ENCODE measurements at places on chromosomes 2 and 18. TPM values are rescaled to one million over a fixed set of nuclear protein-coding genes. Genes with fewer than 3 reads are reported as not detected.
A peak's percentile ranks its signal among the peaks of the same experiment; 100 is the strongest.

DNA sequence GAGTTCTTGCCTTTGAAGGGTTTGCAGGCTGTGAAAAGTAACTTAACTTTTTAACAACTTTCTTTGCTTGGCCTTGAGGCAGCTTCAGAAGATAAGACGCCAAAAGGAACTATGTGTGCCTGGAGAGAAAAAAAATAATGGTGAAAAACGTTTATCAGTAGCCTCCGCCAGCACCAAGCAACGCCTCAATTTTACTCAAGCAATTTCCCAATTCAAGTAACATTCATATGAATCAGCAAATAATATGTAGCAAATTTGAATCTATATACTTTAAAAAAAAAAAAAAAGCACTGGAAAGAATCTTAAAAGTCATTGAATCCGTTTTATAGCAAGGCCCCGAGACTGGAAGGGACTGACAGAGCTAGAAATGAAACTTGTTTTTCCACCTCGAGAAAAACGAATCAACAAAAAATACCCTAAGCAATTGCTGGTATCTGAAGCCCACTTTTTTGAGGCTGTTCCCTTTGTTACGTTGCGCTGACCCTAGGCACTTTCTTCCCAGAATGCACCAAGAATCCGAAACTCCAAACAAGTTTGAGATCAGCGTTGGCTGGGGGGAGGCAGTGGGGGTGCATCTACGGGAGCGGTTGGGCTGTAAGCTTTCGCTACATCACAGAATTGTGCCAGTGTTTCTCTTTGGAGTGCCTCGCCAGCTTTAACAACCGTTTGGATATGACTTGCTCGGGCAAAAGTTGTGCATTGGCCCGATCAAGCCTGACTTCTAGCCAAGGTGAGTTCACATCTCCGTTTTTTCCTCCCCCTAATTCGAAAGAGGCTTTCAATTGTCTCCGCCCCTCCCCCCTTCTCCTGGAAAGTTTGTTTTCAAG is 2.7 kb upstream of the TGIF1 start:
- DNase-seq, result peak; percentile 32

The TGFBRAP1 gene
- total RNA-seq, result 23.4 TPM

The CLEC4F gene
- not detected for total RNA-seq

- no peak for DNase-seq
Observed at GRCh38 chr2:81661081-81661480, 1356.5 kb upstream of the LRRTM1 start.

The TFPI gene
- 0.50 TPM for total RNA-seq

DNA sequence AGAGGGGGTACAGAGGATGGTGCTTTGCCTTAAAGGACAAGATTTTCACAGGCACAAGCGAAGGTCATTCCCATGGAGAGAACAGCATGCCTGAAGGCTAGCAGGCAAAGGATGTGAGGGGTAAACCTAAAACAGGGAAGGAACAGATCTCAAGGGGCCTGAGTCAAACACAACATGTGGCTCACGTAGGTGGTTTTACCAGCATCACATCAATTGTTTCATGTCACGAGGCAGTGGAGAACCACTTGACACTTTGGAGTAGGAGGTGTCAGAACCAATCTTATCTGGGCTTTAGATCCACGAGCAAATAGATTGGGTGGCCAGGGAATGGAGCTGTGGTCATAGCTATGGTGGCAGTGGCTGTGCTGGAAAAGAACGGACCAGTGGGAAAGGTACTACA is 8.4 kb downstream of the COX5B start:
- DNase-seq, result no peak

GRCh38 chr2:47503481-47504070 is 100.6 kb downstream of the MSH2 start:
- no peak for DNase-seq

The SRD5A2 gene
- not detected for total RNA-seq

- DNase-seq, result no peak
Observed at GRCh38 chr2:196988639-196989038, 62.1 kb upstream of the PGAP1 start.

The MC4R gene
- not detected for total RNA-seq

DNA sequence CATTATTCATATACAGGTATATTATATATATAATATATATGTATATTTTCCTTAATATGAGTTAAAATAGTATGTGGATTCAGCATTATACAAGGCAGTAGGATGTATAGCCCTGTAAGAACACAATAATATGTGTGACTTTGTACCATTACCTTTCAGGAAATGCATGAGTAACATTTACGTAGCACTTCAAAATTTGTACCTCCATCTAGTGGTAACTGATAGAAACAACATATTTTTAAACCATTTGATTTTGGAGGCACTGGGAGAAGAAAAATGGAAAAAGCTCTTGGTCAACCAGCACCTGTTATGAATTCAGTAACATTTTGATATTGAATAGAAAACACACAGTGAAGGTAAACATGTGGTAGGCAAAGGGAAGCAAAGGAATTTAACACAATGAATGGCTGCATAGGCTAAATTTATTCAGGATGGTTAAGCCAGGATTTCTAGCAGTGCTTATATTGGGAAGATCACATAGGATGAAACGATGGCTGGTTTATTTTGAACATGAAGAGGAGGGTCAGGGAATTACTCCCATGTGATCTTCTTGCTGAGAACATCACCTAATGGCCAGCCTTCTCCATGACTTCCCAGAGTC is 565.5 kb downstream of the CCDC85A start:
- no peak for DNase-seq

The THSD7B gene
- total RNA-seq, result not detected

Measured in activated T-helper 2 cell treated with anti-CD3 and anti-CD28 coated beads, Interferon-gamma antibody, Interleukin-2, Interleukin-4, amounts not matched to agents 10 μg/mL and 5 μg/mL and 100 μg/mL, durations not matched to agents 14 hours and 24 hours and 36 hours (primary cell).